ENCODE measurements at places on chromosomes 3 and 15.

- DNase-seq, result no peak
These were observed 325.5 kb downstream of the RYR3 start for GRCh38 chr15:33636234-33636633.

- DNase-seq, result no peak
These were observed 131.0 kb upstream of the NR2E3 start for GRCh38 chr15:71679223-71679792.

- no peak for DNase-seq
These were observed 1353.5 kb downstream of the ROBO1 start for GRCh38 chr3:78414261-78414660.

DNA sequence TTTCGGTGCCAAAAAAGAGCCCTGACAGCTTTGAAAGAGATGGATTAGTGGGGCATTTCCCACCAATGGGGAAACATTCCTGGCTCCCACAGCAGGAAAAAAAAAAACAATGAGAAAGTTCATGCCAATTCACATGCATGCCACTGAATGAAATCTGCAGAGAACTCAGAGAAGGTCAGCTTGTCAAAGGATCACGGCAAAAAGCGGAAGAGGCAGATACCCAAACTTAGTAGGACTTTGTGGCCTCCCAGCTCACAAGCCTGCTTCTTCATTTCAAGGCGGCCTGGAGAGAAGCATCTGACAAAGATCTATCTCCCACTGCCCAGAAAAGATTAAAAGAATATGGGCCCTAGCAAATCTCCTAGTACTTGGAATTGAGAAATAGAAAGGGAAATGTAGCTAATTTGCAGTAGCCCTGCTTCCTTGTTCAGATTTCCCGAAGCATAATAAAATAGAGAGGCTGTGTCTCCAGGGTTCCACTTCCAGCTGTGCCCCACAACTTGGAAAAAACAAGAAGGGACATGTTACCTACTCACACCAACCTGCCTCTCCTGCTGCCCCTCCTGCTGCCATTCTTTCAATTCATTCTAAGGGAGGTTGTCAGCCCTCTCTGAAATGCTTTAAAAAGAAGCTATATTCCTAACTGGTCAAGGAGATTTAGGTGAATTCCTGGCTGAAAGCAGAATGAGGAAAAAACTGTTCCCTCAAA is 170.4 kb downstream of the FHIT start:
- no peak for DNase-seq

GRCh38 chr3:1469248-1469647 is 376.4 kb downstream of the CNTN6 start:
- DNase-seq, result no peak
